NCI-H187 treated with DMSO at 0.1 percent for 48 hours (cell line): ENCODE measurements at places on chromosomes 3 and 15.

GRCh38 chr3:29721789-29722188 is 440.9 kb downstream of the RBMS3 start:
- no peak for DNase-seq

- no peak for DNase-seq
Observed at GRCh38 chr3:2923390-2923789, 186.8 kb downstream of the IL5RA start.

DNA sequence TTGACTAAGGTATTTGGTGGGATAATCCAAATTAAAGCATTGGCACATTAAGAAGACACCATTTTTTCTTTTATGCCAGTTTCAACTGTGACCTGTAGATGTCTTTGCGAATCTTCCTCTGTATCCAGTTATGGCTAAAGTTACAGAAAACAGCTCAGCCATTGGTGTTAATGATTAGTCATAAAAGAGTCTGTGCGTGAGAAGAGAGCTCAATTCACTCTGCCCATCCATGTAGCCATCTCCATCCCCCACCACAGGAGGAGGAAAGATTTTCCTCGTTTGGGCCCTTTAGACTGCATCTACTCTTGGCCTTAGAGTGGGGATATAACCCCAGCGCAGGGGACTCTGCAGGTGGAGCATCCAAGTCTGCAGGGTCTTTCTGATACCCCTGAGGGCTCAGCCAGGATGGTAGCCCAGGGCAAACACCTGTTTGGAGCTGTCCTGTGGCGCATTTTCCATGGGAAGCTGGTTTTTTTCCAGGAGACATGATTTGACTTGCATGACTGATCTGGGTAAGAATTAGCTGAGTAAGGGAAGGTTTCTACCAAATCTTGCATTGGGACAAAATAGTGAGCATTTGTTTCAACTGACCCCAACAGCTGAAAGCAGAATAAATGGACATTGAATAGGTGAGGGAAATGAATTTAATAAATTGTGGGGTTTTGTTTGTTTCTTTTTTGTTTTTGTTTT is 29.5 kb downstream of the NANOGP8 start:
- no peak for DNase-seq

- DNase-seq: no peak
Observed at GRCh38 chr15:96321639-96322535, 8.6 kb upstream of the NR2F2 start.

DNA sequence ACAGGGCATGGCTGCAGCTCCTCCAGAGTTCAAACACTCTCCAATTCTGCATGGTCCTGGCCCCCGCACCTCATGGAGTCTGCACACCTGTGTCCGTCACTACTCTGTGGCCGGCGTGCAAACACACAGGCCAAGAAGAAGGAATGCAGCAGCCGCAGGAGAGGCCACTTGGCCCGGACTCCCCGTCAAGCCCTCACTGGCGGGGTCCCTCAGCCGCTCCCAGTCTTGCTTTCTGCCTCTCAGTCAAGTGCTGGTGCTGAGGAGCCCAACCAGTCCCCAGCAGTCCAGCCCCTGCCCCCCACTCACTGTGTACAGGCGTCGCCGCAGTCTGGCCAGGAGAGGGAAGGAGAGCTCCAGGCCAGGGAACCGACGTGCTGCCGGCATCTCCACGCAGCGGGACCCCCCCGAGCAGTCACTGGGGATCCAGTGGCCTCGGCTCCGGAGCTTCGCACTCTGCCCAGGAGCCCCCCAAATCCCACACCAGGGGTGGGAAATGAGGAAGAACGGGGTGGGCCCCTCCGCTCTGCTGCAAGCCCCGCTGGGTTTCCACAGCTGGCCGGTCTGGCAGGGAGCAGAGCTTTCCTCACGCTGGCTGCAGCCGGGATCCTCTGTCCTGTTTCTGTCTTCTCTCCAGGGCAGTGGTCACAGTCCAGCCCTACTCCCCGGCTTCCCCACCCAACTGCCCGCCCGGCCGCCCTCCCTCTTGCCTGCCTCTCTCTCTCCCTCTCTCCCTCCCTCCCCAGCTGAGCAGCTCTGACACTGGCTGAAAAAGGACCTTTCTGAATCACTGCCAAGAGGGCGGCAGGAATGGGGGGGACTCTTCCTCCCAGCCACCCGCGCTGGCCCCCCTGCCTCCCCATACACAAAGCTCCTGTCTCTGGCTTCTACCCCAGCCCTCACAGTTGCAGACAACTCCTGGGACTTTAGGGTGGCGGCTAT is 16.0 kb downstream of the TNK2 start:
- no peak for DNase-seq

DNA sequence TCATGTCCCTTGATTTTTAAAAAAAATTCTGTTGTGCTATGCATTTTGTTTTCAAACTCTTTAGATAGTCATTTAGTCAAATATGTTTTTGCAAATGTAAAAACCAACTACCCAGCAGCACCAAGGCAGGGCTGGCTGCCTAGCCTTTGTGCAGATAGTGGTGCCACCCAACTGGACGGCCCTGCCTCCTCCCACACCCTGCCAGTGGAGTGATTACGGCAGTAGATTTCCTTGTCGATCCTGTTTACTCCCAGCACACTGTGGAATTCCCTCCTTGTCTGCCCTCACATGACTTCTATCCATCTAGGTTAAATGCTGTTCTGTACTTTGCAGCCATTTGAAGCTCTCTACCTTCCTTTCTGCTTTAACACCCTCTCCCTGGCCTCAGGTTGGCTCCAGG is 79.4 kb upstream of the PLXNA1 start:
- no peak for DNase-seq

GRCh38 chr3:17035033-17035432 is 150.3 kb downstream of the PLCL2 start:
- DNase-seq: no peak

DNA sequence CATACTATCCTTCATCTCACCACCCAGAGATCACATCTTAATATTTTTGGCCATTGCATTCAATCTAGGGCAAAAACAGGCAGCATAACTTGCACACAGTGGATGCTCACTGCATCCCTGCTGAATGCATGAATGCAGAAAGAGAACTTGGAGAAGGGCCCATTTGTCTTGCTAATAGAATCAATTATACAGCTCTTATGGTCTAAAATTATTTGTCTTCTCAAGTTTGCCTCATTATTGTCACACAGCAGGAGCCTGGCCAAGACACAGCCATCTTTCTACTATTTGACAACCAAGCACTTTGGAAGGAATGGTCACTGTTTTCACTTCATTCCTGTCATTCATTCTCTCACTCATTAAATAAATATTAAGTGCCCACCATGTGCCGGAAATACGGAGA is 1.2 kb upstream of the ARHGEF26 start:
- no peak for DNase-seq

- no peak for DNase-seq
Observed at GRCh38 chr3:79358327-79358726, 409.5 kb downstream of the ROBO1 start.

GRCh38 chr3:48092270-48092669 is 76.1 kb upstream of the MAP4 start:
- DNase-seq: no peak

GRCh38 chr3:143757691-143758090 is 90.6 kb downstream of the SLC9A9 start:
- DNase-seq: no peak

GRCh38 chr15:96747291-96747690 is 416.8 kb downstream of the NR2F2 start:
- DNase-seq: no peak

DNA sequence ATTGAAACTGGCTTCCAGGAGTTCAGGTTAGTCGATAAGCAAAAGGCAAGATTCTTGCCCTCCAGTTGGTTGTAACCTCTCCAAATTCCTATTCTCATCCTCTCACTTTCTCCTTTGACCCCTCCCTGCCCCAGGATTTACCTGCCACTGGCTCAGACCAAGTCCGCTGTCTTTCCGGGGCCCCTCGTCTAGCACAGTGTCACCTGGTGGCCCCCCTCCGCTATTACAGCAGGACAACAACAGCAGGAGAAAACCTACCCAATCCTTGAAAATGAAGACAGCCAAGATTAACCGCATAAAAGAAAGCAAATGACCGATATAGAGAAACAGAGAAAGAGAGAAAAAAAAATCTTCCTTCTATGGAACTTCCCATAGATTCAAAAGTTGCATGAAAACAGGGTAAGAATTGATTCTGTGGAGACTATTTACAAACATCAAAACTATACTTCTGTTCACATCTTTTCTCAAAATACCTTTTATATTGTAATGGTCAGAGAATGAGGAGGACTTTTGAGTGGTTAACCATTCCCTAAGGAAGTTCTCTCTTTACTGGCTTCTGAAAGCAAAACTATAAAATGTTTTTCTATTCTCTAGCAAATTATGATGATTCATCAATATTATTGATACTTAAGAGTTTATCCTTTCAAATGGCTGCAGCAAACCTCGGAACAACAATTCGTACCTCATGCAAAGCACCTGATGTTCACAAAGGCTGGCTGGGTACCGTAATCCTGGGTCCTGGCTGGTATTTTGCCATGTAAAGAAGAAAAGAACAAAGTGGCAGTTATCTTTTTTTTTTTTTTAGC is 10.0 kb upstream of the ST8SIA2 start:
- DNase-seq: no peak

GRCh38 chr3:184752361-184752760 is 40.5 kb upstream of the MAGEF1 start:
- DNase-seq: no peak

- DNase-seq: no peak
Observed at GRCh38 chr15:74505837-74506514, 35.0 kb upstream of the ARID3B start.

- no peak for DNase-seq
Observed at GRCh38 chr3:70527026-70527425, 214.6 kb upstream of the MDFIC2 start.

DNA sequence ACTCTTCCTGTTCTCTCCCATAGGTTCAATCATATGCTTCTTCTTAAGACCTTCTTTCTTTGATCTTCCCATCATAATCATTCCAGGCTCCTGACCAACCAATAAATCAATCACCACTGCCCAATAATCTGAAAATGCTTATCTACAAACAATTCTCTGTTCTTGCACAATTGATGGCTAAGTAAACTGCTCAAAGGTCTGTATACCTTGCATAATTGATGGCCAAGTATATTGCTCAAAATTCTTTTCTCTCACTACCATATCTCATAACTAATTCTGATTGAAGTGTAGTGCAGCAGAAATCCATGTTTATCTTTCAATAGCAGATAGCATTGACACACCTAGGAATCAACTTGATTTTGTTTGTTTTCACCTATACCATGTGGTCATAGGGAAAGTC is 83.4 kb upstream of the EPHA6 start:
- DNase-seq: no peak

DNA sequence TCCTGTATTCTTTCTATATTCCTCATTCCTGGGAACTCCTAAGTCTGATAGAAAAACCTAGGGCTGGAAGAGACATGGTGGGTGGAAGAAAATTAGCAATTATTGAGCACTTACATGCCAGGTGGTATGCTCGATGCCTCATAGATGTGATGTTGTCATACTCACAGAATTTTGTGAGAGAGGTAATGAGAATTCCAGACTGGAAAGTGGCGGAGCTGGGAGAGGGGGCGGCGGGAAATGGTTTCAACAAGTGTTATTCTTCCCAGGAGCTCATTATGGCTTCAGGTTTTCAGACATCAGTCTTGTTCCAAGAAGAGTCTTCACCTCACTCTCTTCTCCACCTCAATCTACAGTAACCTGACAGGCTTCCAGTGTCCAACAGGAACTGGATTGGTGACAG is 16.2 kb downstream of the TIMP4 start:
- DNase-seq: no peak

DNA sequence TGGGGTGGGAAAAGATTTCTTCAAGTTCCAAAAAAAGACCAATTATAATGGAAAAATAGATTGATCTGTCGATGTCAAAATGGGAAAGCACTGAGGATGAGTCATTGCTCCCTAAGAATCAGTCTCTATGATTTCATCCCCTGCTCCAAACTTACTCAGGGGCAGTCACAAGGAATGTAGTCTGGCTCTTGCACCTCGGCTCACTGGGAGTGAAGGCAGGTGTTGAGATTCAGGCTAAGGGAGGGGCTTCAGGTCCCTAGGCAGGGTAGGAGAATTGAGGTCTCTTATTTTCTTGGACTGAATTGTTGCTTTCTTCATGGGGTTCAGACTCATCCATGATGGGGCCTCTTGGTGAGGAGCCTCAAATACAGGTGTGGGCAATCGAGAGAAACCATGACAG is 14.2 kb downstream of the ESYT3 start:
- no peak for DNase-seq

GRCh38 chr15:39584662-39585388 is 3.9 kb downstream of the THBS1 start:
- no peak for DNase-seq

DNA sequence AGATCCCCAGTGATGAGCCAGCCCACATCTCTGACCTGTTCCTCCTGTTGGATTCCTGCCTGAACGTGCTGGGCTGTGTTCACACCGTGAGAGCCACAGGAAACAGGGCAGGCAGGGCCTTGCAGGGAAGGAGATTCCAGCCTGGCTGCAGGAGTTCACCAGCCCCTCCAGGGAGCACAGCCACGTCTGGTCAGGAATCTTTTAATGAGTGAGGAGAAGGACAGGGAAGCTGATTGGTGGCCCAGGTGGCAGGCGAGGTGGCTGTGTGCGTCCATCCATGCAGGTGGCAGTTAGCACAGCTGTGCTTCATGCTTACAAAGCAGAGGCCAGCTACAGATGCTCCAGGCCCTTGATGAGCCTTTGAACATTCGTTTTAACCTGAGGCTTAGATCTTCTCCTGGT is 10.5 kb downstream of the LRRK1 start:
- no peak for DNase-seq

DNA sequence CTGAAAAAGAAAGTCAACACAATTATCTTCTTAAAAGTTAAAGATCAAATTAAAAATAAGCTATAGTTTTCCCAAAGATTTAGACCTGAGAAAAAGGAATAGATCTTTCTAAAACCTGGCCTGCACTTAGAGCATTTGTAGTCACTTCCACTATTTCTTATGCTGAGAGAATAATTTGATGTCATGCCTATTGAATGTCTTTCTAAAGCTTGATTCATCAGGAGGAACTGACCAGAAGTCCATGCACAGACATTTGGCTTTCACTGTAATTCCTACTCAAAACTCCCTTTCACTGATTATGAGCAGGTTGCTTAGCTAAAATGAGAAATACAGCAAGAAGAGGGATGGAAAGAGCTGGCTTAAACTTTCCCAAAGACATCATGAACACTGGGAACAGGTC is 4.3 kb downstream of the GREM1 start:
- no peak for DNase-seq

DNA sequence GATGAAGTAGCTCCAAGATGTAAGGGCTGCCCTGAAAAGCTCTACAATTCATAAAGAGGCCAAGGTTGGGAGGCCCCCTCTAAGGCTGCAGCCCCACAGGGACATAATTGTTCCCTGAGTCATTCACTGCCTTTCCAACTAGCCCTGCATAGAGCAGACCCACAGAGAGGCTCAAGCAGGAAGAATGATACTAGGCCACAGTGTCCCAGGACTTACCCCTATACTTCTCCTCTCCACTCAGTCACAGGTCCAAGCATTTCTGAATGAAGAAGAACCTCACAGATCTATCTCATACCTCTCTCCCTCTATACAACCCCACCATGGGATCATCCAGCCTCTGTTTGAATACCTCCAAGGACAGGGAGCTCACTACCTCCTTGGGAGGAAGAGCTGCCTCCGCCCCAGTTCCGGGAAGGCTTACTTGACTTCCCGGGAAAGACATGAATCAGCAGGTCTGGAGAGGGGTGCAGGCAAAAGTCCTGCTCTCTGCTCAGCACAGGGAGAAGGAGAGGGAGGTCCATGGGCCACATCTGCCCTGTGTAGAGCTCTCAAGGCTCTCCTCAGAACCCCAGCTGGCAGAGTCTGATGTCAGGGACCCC is 6.9 kb upstream of the SKIC8 start:
- DNase-seq: no peak
